ENCODE measurements at places on chromosomes 6 and 20.

GRCh38 chr20:38338849-38339520, 7.3 kb upstream of the LBP start:
- no peak for DNase-seq

GRCh38 chr6:18463429-18463828, 76.3 kb downstream of the RNF144B start:
- no peak for DNase-seq

- DNase-seq = no peak
Observed at GRCh38 chr6:130740308-130740707, 86.9 kb upstream of the SMLR1 start.

DNA sequence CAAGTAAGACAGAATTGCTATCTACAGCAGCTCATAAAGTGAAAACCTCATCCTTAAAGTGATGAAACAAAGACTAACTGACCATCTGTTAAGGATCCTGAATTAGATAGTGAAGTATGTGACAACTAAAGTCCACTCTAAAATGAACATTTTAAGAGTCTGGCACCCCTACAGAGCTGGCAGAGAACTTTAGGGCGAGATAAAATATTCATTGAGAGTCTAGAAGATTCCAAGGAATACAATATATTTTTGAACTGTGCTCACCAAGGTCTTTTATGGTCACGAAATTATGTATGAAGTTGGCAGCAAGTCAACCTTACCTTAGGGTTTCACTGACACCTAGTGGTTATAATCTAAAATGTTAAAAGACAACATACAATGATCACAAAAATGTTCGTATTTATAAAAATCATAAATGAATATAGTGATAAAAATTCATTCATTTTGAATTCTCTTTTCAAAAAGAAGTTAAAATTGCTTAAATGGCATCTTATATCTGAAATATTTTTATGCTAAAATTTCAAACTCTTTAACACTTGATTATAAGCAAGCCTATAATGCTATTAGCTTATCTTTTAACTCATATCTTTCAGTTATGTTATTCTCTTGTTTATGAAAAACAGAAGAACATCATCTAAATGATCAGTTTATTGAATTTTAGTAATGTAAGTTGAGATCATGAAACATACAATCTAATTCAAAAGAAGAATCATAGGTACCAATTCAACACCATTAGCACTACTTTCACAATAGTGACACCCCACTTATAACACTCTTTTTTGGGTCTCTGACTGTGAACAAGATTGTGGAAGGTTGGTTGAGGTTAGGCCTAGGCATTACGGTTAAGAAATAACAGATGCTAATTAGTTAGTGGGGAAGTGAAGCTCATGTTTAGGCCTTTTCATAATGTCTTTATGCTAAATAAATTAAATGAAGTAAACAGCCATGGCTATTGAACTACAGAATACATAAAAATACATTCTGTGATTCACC, 27.5 kb downstream of the RSPH3 start:
- no peak for DNase-seq

- DNase-seq = no peak
Observed at GRCh38 chr6:122791310-122791679, 2.2 kb downstream of the SMPDL3A start.

DNA sequence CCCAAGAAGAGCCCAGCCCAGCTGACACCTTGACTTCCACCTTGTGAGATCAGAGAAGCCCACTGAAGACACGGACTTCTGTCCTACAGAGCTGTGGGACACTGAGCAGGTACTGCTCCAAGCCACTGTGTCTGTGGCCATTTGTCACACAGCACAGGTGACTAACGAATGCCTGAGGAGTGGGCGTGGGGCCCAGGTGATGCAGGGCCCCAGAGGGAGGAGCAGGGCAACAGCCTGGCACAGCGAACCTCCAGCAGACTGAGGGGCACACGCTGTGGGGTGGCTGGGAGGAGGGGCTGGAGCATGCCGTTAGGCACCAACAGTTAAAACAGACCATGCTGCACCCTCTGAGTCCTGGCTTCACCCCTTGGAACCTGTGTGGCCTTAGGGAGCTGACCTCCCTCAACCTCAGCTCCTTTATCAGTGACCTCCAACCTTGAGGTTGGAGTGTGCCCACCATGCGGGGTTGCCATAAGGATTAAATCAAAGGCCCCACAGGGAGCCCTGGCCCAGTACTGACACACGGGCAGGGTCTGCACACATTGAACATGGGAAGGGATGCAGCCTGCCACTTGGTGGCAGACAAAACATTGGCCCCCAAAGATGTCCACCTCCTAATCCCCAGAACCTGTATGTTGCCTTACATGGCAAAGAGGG, 119.9 kb upstream of the CST7 start:
- no peak for DNase-seq

DNA sequence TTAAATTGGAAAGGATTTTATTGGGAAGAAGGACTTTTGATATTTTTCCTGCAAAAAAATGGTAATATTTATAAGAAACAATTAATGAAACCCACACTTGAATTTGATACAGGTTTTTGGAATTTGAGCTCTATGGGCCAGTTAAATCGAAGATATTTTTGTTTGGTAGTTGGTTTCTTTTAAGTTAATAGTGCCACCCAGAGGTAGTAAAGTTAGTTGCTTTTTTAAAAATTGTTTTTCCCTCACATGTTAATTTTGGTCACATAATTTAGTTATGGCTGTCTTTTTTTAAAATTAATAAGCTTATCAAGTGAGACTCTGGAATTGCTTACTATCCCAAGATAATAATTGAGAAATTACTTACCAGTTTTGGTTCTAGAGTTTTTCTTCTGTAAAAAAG, 7.1 kb downstream of the PRIM2 start:
- no peak for DNase-seq

DNA sequence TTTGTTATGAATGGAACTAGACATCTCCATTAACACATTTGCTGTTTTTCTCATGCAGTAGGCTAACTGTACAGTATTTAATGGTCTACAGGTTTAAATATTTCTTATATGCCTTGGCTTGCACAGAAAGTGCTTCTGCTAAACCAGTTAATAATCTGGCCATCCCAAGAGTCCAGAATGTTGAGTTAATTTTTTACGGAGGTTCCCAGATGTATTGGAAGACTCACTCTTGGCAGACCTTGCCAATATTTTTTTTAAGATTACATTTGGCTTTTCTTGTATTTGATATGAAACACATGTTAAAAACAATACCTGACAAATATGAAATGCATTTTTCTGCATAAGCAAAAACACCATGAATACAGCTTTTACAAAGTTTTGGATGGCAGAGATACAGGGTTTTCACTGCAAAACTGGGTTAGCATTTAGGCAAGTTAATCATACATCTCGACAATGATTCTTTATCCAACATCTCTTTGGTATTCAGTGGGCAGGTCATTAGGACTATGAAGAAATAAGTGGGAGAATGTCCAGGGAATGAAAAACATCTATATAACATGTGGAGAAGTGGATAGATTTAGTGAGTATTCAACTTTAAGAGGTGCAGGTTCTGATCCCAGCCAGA, 94.0 kb downstream of the SGK1 start:
- DNase-seq = no peak

GRCh38 chr6:139519571-139520031, 145.2 kb upstream of the CITED2 start:
- DNase-seq = no peak

DNA sequence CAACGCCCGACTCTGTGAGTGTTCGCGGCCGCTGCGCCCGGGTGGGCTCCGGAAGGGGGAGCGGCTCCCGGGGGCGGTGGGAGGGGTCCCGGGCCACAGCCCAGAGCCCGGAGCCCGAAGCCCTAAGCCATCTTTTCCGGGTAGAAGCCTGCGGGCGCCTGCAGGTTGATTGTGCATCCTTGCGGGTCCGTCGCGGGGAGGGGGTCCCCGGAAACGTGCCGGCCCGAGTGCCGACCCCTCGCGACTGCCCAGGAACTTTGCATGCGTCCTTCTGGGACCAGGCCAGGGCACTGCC, 413 bp downstream of the PTPRA start:
- no peak for DNase-seq

GRCh38 chr6:89729818-89730217, 89.8 kb downstream of the MDN1 start:
- DNase-seq = no peak

GRCh38 chr20:59455402-59456341, 148.7 kb upstream of the PHACTR3 start:
- DNase-seq = no peak

GRCh38 chr6:16711546-16712254, 49.6 kb downstream of the ATXN1 start:
- DNase-seq = peak; percentile 24

GRCh38 chr6:169959136-169960002, 207.9 kb downstream of the ERMARD start:
- DNase-seq = peak; percentile 26

DNA sequence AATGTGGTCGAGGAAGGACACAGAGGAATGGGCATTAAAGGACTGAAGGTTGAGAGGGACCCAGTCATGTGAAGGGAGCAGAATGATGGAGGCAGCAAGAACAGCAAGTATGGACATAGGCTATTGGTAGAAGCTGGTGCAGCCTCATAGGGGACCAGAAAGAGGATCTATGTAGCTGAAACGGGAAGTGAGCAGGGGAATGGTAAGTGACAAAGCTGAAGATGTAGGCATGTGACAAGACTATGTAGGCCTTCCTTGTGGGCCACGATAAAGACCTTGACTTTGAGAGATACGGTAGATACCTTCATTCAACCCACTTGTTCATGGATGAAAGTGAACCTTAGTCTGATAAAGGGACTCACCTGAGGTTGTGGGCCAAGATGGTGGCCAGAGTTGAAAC, 3.5 kb downstream of the CTNNBL1 start:
- DNase-seq = peak; percentile 36

GRCh38 chr6:110180228-110181008, at the start of gene CDC40:
CDC40 (plus strand) TSS chr6:110180427; CDS start chr6:110180445, 18 bp downstream.
- DNase-seq = no peak

DNA sequence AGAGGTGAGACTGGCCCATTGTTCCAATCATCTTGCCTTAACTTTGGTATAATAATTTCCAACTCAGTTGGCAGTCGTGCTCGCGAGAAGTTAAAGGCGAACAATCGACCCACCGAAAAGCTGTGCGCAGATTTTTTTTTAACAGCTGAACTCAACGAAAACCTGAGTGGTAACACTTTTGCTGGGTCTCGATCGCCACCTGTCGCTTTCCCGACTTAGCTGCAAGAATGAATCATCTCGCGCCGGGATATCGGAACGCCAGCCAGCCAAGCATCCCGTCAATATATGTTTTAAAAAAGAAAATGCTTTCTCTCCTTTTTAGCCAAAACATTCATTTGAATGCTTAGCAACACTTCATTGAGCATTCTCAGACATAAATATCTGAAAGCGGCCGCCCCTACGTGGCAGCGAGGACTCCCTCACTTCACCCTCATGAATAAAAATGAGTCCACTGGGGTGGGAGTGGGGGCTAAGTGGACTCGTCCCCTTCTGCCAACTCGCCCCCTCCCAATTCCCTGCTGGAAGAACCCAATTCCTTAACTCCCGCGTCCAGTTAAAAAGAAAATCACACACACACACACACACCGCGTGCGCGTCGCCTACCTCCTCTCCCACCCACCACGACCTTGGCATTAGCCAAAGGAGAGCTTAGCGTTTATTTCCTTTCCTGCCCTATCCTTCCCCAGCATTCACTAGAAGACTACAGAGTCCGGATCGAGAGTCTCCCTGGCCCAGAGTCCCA, 1.5 kb downstream of the COL12A1 start:
- DNase-seq = no peak

DNA sequence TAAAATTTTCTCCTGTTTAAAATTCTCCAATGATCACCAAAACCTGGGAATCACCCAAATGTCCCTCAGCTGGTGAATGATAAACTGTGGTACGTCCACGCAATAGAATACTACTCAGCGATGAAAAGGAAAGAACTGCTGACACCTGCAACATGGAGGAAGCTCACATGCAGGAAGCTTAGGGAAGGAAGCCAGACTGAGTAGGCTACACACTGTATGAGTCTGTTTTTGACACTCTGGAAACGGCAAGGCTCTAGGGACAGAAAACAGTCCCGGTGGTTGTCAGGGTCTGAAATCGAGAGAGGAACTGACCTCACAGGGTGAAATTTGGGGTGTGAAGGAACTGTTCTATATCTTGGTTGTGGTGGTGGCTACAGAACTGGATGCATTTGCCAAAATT, 25.2 kb upstream of the TLDC2 start:
- no peak for DNase-seq

DNA sequence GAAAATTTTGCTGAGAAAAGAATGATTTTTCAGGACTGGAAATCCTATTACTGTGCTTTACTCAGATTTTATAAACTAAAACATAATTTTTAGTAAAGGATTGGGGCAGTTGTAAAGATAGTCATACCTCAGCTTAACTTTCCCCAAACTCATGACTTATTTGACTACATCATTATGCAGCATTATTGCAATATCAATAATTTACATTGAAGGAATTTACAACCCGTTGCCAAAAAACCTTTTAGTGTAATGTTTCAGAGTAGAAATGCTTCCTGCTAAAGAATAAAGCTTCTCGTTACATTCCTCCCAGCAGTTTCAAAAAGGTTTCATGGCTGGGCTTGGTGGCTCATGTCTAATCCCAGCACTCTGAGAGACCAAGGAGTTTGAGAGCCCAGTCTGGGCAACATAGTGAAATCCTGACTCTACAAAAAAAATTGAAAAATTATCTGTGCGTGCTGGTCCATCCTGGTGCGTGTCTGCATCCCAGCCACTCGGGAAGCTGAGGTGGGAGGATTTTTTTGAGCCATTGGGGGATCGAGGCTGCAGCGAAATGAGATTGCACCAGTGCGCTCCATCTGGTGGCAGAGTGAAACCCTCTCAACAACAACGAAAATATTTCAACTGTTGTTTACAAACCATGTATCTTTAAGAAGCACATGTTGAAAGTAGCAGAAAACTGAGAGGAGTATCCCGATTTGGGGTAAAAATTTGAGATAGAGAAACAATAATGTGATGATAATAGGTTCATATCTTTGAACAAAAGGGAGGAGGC, 4.4 kb downstream of the AMD1 start:
- DNase-seq = no peak

GRCh38 chr6:127403636-127404035, 55.6 kb downstream of the KIAA0408 start:
- peak; percentile 34 for DNase-seq

- no peak for DNase-seq
Observed at GRCh38 chr6:24053057-24053456, 73.0 kb upstream of the NRSN1 start.

GRCh38 chr6:112298021-112298745, 43.8 kb upstream of the LAMA4 start:
- no peak for DNase-seq

- peak; percentile 6 for DNase-seq
Observed at GRCh38 chr6:97059473-97059872, 134.9 kb downstream of the KLHL32 start.
